ENCODE measurements at places on chromosomes 5 and 9.

- DNase-seq: no peak
These were observed 25.3 kb downstream of the YIPF5 start for GRCh38 chr5:144144956-144145751.

- DNase-seq: no peak
These were observed 9.4 kb downstream of the G3BP1 start for GRCh38 chr5:151781201-151781600.

DNA sequence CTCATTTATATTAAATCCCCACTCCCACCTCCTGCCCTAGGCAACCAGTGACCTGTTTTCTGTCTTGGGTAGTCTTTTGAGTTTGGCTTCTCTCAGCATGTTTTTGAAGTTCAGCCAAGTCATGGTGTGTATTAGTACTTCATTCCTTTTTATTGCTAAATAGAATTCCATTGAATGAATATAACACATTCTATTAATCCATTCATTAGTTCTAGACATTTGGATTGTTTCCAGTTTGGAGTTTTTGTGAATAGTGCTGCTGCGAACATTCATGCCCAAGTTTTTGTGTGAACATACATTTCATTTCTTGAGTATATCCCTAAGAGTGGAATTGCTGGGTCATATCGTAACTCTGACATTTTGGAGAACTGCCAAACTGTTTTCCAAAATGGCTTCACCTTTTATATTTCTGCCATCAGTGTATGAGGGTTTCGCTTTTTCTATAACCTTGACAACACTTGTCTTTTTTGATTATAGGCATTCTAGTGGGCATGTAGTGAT is 2.7 kb downstream of the ZNF346 start:
- no peak for DNase-seq

DNA sequence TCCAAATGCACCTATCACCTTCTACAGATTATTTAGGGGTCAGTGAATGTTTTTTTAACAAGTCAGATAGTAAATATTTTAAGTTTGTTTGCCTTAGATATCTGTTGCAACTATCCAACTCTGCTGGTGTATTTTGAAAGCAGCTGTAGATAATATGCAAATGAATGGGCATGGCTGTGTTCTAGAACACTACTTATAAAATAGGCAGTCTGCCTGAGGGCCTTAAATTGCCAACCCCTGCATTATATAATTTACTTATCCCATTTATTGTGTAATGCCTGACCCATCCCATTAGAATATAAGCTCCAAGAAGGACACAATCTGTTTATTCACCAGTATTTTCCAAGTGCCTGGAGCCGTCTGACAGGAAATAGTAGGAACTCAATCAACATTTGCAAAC is 149.0 kb downstream of the TTC39B start:
- no peak for DNase-seq

DNA sequence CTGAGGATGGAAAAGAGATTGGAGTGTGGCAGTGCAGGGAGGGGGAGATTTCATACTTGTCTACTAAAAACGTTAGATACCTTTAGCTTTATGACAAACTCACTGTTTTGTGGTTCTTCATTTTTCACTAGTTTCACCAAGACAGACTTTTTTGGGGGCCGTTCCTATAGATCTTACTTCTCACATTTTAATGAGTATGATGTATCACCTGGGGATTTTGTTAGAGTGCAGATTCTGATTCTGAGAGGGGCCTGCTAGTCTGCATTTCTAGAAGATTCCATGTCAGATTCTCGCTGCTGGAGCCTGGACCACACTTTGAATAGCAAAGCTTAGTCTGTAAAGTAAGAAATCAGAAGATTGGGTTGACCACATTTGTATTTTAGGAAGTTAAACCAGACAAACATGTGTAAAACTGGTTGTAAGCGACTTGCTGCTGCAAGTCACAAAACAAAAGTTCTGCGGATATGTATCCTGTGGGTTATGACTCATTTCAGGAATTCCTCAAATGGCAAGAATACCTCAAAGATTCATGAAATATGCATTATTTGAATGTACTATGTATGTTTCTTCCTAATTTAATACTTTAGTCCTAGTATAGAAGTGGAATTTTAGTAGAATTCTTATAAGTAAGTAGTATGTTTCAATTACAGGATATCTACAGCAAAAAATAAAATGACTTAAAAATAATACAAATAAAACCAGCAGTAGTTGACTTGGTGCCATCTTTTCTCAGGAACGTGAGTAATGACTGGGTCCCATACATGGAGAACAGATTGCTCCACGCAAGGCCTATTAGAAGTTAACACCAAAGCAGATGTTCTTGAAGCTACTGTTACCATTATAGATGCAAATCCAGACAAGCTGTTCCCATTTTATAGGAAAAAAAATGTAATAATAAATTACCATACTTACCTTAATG is 27.8 kb downstream of the NFIL3 start:
- DNase-seq: no peak

- DNase-seq: no peak
These were observed 426.3 kb upstream of the FAM174A start for GRCh38 chr5:100108883-100109282.

DNA sequence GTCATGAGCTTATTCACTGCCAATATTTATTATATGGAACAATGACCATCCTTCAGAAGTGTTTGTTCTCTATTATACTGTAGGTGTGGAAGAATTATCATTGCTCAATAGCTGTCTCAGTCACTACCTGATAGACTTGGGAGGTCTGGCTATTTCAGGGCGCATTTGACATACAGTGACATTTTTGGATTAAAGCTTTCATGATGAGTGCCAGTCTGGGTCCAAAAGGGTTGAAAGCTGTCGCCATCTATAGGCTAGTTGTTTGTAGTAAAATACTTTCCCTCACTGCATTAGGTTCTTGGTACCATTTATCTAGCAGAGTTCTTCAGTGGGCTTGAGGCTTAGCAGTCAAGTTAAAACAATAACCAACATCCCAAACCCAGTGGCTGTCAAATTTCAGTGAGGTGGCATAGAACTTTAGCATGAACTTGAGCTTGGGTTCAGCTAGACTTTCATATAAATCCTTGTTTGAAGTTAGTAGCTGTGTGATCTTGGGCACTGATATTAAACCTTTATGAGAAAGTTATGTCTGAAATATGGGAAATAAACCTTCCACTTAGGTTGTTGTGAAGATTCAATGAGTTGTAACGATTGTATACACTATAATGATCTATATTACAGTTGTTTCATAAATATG is 110.5 kb upstream of the CDKN2B start:
- DNase-seq: peak; percentile 33

DNA sequence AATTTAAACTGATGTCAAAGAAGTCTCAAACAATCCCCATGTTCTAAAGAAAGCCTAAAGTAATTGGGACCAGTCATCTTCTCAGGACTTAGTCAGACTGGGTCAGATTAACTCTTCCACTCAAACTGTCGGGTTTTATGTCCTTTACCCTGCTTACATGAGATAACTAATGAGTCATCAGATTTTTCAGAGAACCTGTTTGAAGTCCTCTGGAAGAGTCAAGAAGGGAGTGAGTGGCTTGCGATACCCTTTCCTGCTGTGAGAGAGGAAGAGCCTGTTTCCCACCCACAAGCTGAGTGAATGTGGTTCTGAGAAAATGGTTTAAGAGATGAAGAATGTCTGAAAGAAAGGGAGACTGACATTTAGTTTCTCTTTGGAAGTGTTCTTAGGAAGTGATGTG is 1866.7 kb upstream of the C9orf72 start:
- DNase-seq: no peak

- DNase-seq: no peak
These were observed 53.2 kb downstream of the ZNF474 start for GRCh38 chr5:122182491-122182921.

- no peak for DNase-seq
These were observed 18.7 kb upstream of the WDR38 start for GRCh38 chr9:124834591-124834990.

DNA sequence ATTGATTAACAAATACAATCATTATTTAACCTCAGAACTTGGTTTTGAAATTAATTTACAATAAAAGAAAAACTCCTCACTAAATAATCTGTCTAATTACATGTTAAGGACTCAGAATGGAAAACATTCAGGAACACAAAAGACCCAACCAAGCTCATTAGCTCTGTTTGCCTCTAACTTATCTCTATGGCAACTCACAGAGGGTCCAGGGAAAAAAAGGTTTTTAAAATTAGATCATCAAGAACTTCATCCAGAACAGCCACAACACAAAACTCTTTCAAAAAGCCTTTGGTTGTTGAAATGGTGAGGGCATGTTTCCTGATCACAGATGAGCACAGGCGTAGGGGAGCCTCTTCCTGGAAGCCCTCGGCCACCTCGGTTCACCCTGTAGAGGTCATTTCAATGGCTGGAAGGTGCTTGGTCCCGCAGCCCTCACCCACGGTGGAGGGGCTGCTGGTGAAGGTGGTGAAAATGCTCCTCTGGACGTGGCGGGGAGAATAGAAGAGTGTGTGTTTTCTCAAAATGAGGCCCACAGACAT is 17.2 kb upstream of the TCF7 start:
- DNase-seq: no peak

GRCh38 chr5:145510769-145511168 is 324.4 kb downstream of the PRELID2 start:
- no peak for DNase-seq

- peak; percentile 9 for DNase-seq
These were observed 2.5 kb downstream of the FST start for GRCh38 chr5:53482717-53483638.

- no peak for DNase-seq
These were observed 22.8 kb upstream of the FOXB2 start for GRCh38 chr9:76996700-76997099.

- DNase-seq: no peak
These were observed 29.8 kb downstream of the WDR36 start for GRCh38 chr5:111121926-111122325.

GRCh38 chr5:158521995-158522394 is 577.7 kb downstream of the EBF1 start:
- DNase-seq: no peak

- DNase-seq: no peak
These were observed 18.8 kb downstream of the NR2F1 start for GRCh38 chr5:93601802-93602155.

DNA sequence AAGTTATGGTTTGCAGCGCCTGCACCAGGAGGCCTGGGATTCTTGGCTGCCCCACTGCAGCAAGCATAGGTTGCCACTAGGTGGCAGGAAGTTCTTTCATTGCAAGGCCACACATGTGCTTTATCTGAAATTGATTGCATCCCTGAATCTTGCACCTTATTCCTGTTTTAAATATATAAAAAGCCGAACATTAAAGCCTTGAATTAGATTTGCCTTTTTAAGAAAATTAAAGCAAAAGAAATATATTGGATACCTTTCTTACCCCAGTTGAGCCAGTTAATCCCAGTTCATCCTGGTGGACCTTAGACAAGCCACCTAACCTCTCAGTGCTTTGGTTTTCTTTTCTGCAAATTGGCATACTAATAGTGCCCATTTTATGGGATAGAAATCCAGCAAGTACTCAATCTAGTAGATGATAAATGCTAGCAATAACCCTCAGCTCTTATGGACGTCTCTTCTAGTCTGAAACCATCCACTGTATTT is 6.3 kb upstream of the TRMT10B start:
- peak; percentile 40 for DNase-seq

GRCh38 chr9:2087500-2088313 is 72.6 kb downstream of the SMARCA2 start:
- DNase-seq: no peak

- peak; percentile 31 for DNase-seq
These were observed 550 bp downstream of the CORO2A start for GRCh38 chr9:98191671-98192502.

DNA sequence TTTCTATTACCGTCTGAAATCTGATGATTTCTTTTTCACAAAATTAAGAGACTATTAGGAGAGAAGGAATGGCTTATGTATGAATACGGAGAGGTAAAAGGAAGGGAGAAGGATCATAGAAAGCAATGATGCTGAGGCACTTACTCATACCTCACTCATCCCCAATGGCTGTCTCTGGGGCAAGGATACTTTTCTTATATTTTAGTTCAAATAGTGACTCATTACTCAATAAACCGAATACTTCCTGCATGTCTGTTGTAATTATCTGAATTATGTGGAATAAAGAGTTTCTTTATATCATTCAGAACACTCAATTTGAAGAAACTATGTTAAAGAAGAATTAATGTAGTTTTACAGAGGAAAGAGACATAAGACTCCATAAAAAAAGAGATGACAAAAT is 284.5 kb upstream of the NUDT12 start:
- no peak for DNase-seq

- DNase-seq: no peak
These were observed 49.5 kb upstream of the MCCC2 start for GRCh38 chr5:71537687-71538086.

GRCh38 chr9:118975736-118976135 is 393.5 kb downstream of the BRINP1 start:
- no peak for DNase-seq

GRCh38 chr5:10485142-10485795 is 43.6 kb downstream of the ROPN1L start:
- DNase-seq: no peak

DNA sequence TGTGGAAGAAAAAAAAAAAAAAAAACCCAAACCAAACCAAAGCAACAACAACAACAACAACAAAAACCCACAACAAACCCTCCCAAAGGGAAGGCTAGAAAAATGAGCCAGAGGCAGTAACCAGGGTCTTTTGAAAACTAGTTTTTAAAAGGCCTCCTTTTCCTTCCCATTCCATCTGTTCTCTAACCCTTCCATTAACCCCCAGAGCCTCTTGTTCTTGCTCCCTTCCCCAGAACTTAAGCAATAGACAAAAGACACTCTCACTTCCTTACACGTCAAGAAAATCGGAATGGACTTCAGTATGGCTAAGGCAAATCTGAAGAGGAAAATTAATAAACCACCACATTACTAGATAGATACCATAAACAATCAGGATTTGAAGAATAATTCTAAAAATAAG is 292.8 kb downstream of the ARL15 start:
- DNase-seq: no peak

DNA sequence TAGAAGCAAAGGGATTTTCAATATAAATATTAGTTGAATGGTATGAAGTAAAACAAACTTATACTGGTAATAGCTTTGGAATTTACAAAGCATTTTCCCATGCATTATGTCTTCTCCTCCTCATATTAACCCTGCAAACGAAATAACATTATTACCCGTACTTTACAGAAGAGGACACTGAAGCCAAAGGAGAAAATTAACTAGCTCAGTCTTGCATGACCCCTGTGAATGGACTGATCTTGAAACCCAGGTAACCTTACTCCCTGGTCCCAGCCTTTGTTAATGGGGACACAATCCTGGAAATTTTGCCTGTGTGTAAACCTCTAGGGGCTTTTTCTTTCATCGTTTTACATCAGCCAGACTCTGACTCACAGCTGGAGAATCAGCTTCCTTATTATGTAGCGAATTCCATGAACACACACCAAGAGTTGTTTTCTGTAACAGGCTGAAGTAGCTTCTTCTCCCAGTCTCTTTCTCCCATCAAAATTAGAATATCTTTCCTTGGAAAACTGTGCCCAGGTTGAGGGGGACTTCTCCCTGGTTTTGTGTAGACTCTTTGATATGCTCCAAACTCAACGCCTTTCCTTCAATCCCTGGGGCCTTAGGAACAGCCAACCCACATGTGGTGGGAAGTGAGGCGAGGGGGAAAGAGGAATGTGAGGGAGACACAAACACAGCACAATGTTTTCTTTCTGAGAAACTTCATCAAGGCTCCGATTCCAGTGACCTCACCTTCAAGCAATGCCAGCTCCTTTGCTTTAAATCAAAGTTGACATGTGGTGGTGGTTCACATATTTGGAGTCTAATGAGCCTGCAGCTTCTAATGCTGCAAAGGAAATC is 480.9 kb upstream of the PAPPA start:
- DNase-seq: no peak

- DNase-seq: no peak
These were observed 63.2 kb downstream of the MEGF10 start for GRCh38 chr5:127353796-127354195.
